ENCODE measurements at places on chromosomes 7 and 10.
A peak's percentile ranks its signal among the peaks of the same experiment; 100 is the strongest.

- no peak for DNase-seq
These were observed 16.5 kb downstream of the KDM7A start for GRCh38 chr7:140160308-140160707.

DNA sequence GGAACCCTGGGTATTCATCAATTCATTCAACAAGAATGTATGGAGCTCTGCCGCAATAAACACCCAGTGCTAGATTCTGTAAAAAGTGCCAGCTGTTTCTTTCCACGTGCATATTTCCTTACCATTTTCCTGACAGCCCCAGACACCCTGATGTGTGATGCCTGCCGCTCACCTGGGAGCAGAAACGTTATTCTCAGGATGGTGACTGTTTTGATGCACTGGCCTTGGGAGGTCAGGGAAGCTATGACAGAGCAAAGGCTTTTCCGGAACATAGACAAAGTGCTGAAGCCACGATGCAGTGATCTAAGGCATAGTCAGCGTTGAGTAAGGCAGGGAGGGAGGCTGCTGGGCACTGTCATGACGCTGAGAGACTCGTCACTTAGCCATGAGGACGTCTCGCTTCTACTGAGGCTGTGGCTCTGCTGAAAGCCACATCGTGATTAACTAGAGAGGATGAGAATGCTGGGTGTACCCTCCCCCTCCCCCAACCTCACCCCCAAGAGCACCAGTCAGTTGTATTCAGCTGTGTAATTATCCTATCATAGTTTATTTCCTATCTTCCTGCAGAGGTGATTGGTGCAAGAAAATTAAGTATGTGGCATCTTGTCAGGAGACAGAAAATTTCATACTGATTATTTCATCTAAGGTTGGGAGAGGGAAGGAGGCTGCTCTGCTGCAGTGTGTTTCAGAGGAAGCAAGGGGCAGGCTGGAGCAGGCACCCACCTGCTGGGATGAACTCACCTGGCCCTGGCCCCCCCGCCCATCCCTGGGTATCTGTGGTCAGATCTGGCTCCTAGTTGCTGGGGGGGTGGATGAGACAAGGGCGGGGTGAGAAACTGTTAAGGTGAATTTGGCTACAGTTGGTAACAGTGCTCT is 48.8 kb upstream of the SMNDC1 start:
- DNase-seq: no peak

- no peak for DNase-seq
These were observed 74.2 kb downstream of the DNAJB6 start for GRCh38 chr7:157410831-157411556.

GRCh38 chr7:141675436-141676215 is 26.3 kb downstream of the DENND11 start:
- DNase-seq: no peak

- no peak for DNase-seq
These were observed 188.1 kb upstream of the STEAP1 start for GRCh38 chr7:89966067-89966664.

DNA sequence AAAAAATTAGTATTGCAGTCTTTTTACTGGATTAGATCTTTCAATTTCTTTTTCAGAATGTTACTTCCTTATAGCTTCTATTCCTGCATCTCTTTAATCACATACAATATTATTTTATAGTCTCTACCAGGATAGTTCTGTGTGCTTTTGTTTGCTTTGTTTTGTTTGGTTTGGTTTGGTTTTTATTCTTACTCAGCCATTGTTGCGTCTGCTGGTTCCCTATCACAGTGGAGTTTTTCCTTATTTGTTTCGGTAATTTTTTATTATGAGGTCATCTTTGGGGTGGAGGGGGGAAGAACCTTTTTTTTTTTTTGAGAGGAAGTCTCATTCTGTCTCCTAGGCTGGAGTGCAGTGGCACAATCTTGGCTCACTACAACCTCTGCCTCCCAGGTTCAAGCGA is 9.0 kb upstream of the BAIAP2L1 start:
- DNase-seq: no peak

GRCh38 chr7:37116093-37116701 is 332.5 kb downstream of the ELMO1 start:
- DNase-seq: no peak

DNA sequence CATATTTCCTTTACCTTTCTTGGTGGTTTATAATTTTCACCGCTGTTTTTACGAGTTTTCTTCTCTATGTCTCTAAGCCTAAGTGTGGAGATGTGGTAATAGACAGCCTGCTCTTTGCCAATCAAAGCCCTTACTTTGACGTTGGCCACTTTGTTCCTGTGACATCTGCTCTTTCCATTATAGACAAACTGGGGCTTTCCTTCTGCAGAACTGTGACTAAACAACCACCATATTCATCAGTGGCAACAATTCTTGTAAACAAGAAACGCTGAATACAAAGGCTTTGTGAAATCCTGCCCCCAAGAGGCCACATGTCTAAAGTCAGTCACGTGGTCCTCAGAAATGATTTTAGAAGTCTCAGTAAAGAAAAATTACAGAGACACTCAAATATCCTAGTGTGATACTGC is 59.6 kb upstream of the CAPZA2 start:
- peak; percentile 19 for DNase-seq

- DNase-seq: no peak
These were observed 168.8 kb downstream of the TMEM26 start for GRCh38 chr10:61284222-61284890.

- DNase-seq: no peak
These were observed 46.3 kb upstream of the ELMO1 start for GRCh38 chr7:37494926-37495325.

- no peak for DNase-seq
These were observed 56.1 kb upstream of the ELMO1 start for GRCh38 chr7:37504801-37505200.

DNA sequence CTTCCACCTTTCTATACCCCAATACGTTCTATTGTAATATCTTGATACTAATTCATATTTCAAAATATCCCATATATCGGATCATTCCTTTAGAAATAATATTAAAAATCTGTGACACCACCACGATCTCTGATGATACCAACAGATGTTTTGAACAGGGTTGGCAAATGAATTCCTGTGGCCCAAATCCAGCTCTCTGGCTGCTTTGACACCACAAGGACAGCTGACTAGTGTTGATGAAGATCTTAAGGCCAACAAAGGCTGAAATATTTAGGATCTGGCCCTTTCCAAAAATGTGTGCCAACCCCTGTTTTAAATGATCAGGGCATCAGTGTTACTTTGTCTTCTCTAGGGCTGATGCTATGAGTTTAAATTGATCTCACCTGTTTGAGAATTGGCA is 380.7 kb upstream of the PFKP start:
- DNase-seq: no peak

DNA sequence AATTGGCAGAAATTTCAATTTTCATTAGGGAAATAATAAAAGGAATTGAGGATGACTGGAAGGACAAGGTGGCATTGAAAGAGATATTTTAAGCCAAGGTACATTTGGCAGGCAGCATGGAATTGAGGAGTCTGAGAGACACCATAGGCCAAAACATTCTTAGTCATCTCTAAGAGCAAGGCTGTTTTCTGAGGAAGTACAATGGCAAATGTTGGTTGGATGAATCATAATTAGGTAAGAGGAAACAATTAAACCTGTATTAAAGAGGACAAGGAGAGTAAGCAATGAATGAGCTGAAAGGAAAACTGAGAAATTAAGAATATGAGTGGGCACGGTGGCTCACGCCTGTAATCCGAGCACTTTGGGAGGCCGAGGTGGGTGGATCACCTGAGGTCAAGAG is 86.3 kb downstream of the MRPL32 start:
- DNase-seq: no peak

- DNase-seq: no peak
These were observed 262.8 kb downstream of the DYNC1I1 start for GRCh38 chr7:96034940-96035727.
